Spleen (tissue), 13 donors: ENCODE measurements at places on chromosomes 1 and 21.

DNA sequence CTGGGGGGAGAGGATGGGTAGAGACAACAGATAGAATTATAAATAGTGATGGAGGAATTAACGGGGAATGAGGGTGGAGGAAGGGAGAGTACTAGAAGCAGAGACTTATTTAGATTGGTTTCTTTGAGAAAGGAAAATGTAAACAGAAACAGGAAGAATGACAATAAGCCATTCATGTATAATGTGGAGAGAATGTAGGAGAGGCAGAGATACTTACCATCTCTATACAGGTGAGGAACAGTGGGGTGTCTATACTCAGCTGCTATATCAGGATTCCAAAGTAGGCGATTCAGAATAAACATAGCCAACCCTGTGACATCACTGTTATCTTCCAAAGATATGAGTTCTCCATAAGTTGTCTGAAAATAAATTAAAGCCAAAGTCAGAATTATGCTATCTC is 16.8 kb downstream of the ASPM start:
- no peak for DNase-seq

DNA sequence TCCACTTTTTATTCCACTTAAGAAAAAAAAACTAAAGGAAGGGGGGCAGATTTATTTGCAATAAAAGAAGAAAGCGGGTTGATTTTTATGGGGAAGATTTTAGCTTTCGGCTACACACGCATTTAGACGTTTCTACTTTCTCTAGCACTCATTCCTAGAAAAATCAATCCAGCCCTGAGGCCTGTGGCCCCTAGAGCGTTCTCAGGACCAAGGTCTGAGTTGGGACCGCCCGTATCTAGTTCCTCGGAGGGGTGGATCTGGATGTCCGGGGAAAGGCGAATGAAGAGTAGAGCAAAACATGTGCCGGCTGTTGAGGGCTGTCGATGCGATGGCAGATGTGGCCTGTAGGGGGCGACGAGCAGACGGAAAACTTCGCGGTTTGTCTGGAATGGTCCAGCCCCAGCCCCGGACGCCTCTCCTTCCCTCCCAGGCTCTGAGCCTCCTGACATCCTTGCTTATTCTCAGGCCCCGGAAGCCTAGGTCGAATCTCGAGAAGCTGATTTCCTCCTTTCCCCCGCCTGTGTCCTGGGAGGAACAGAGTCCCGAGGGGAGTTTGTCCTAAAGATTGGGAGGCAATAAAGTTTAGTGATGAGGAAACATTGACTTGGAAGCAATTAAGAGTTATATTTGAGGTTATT is 5.2 kb downstream of the FOXD3 start:
- DNase-seq = peak; percentile 82

GRCh38 chr1:150126811-150127210 is 22.9 kb upstream of the PLEKHO1 start:
- no peak for DNase-seq

GRCh38 chr21:18030248-18030647 is 211.1 kb upstream of the C21orf91 start:
- no peak for DNase-seq

GRCh38 chr1:193259636-193260035 is 73.2 kb upstream of the B3GALT2 start:
- no peak for DNase-seq

- no peak for DNase-seq
Measured at GRCh38 chr21:27079636-27080240, 112.8 kb upstream of the ADAMTS5 start.

DNA sequence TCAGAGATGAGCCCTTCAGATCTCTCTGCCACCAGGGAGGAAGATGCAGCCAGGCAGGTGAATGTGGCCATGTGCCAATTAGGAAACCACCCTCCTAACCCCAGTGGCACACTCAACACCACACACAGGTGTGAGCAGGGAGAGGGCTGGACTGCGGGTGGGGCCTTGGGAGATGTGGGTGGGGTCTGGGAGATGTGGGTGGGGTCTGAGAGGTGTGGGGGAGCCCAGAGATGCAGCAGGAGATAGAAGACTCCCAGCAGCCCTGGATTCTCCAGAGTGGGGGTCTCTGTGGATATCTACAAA is 43.2 kb upstream of the COL6A1 start:
- peak; percentile 49 for DNase-seq

DNA sequence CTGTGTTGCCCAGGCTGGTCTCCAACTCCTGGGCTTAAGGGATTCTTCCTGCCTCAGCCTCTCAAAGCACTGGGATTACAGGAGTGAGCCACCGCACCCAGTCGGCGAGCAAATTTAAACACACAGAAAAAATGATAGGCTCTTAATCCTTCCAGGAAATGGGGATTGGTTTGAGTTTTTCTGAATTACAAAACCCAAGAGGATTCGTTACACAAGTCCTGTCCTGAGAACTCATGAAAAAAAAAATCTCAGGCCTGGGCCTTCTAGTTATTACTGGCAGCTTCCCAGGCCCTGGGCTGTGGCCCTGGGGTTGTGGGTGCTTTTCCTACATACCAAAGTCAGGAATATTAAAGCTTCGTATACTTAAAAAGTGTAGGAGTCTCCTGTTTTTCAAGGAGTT is 6.3 kb upstream of the IFNGR2 start:
- peak; percentile 11 for DNase-seq

DNA sequence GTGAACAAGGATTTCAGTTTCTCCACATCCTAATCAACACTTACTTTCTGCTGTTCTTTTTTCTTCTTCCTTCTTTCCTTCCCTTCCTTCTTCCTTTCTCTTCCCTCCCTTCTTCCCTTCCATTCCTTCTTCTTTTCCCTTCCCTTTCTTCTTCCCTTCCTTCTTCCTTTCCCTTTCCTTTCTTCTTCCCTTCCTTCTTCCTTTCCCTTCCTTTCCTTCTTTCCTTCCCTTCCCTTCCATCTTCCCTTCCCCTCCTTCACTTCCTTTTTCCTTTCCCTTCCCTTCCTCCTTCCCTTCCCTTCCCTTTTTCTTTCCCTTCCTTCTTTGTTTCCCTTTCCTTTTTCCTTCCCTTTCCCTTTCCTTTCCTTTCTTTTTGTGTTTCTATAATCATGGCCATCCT is 115.3 kb downstream of the KIF26B start:
- DNase-seq = no peak

DNA sequence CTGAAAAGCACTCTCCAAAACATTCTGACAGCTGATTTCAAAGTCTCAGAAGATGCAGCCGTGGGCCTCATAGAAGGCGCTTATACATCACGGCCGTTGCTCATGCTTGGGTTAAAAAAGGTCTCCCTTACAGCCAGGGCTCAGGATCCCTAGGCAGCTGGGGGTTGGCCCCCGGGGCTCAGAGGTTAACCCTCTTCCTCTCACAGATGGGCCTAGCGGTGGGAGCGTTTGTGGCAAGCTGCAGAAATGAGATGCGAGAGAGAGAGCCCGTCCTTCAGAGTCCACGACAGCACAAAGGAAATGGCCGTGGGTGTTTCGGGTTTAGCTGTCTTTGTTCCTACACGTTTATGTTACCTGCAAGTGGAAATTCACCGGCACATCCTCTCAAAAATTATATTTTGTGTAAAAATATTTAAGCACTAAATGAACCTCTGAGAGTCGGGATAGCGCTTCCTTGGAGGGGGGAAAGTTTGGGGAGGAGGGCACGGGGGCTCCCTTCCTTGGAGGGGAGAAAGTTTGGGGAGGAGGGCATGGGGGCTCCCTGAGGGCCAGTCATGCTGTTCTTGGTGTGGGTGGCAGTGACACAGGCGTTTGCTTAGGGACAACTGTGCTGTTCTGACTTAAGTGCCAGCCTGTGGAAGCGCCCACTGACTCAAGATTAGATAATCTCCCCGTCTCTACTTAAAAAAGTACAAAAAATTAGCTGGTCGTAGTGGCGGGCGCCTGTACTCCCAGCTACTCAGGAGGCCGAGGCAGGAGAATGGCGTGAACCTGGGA is 20.5 kb upstream of the PRDM15 start:
- DNase-seq = no peak

DNA sequence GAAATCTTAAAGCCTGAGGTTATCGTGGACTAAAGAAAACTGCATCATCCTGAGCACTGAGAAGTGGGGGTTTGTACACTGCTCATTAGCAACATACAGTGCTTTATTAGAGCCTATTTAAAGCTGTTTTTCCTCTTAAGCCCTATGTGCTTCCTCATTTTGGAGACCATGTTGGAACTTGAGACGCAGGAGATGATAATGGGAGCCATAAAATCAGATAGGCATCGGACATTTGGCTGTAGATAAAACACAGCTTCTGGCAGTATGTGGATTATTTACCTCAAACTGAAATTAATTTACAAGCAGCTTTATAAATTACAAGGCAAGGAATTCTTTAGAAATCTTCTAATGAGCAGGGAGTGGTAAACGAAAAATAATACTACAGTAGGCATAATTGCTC is 147.7 kb upstream of the IVNS1ABP start:
- no peak for DNase-seq

DNA sequence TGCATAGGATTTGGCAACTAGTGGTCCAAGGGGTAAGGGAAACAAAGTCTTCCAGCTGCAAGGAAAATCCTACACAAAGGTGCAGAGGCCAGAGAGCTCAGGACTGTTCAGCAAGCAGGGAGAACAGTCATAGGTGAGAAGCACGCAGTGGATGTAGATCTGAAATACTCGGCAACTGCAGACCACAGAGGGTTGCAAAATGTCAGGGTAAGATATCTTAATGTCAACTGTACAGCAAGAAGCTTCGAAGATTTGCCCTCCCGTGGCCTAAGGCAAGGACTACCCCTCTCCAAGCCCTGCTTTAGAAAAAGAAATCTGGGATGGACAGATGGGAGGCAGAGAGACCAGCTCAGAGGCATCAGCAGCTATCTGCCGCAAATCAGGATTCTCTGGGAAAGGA is 153.4 kb upstream of the IRF2BP2 start:
- DNase-seq = no peak

DNA sequence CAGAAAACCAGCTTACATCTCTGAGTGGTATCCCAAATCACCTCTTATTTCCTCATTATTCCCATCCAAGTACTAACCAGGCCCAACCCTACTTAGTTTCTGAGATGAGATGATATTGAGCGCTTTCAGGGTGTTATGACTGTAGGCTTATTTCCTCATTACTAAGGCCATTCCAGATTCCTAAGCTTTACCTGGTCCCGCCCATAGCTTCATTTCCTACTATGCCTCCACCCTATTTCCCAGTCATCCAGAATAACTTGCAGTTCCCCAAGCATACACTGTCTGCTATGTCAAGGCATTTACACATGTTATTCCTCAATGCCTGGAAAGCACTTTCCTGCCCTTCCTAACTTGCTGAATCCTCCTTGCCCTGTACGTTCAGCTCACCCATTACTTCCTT is 79.3 kb upstream of the SPAG17 start:
- DNase-seq = no peak

- no peak for DNase-seq
Measured at GRCh38 chr21:39850333-39850732, 16.9 kb upstream of the PCP4 start.

GRCh38 chr1:117232531-117232930 is 21.8 kb upstream of the VTCN1 start:
- no peak for DNase-seq
